ENCODE measurements at places on chromosomes 7 and 10.

DNA sequence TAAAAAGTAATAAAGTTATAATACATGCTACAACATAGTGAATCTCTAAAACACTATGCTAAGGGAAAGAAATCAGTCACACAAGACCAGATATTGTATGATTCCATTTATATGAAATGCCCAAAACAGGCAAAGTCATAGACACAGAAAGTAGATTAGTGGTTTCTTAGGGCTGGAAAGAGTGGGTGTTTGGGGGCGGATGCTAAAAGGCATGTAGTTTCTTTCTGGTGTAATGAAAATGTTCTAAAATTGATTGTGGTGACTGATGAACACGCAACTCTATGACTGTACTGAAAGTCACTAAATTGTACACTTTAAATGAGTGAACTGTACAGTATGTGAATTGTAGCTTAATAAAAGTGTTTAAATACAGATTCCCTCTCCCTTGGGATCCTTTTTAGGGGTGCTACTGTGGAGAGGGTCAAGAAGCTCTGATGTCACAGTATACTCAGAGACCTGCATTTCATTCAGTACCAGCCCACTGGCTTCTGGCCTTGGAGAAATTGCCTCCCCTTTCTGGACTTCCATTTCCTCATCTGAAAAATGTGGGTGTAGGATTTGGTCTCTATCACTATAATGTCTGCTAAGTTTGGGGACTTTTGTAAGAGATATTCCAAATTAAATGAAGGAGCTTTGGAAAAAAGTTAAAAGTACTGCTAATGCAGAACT lies 46.4 kb downstream of the AOAH start:
- no peak for DNase-seq

- DNase-seq, result no peak
Observed at GRCh38 chr10:130372222-130372621, 236.0 kb downstream of the GLRX3 start.

DNA sequence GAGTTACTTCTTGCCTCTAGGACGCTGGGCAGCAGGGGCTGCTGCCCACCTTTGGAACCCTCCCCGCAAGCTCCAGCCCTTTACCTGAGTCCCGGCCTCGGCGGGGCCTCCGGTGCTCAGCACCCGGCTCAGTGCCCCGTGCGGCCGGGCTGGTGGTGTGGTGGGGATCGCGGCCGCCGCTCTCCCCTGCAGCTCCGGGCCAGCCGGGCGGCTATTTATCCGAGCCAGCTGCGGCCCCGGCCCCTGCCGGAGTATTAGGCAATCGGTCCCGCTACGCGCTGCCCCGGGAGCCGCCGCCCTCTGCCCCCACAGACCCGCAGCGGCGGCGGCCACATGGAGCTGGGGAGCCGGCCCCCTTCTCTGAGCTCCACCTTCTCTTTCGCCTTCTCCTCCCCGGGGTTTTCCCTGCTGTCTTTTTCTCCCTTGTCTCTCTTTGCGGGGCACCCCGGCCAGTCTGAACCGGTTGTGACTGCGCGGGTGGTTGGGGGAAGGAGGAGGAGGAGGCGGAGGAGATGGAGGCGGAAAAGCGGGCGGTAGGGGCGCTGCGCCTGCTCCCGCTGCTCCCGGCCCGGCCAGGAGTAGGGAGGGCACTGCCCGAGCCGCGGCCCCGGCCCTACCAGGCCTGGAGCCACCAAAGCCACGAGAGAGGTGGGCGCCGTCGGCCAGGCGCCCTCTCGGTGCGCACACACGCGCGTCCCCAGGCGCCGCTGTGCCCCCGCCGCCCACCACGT lies at the start of gene SLC16A9:
Gene SLC16A9 (minus strand): TSS at position 456 of the 731 bp plus-strand sequence. CDS start 25,559 bp downstream, outside the sequence.
- DNase-seq, result peak; percentile 67

- DNase-seq, result no peak
Observed at GRCh38 chr7:20403331-20403730, 72.6 kb downstream of the ITGB8 start.

- no peak for DNase-seq
Observed at GRCh38 chr7:124205526-124205925, 172.7 kb upstream of the TMEM229A start.
